ENCODE measurements at places on chromosomes 12 and 14. TPM values are rescaled to one million over a fixed set of nuclear protein-coding genes. Genes with fewer than 3 reads are reported as not detected.

DNA sequence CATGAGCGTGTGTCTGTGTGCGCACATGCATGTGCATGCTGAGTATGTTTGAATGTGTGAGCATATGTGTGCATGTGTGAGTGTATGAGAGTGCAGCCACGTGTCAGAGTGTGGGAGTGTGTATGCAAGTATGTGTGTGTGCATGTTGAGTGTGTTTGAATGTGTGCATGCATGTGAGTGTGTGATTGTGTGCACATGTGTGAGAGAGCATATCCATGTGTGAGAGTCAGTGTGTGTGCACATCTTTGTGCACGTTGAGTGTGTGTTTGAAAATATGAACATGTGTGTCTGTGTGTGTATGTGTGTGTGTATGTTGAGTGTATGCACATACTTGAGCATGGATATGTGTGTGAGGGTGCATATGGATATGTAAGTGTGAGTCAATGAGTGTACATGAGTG lies 730.8 kb downstream of the VRK1 start:
- no peak for DNase-seq

The CABP1 gene
- 3.2 TPM for polyA plus RNA-seq

The ZNF891 gene
- 6.2 TPM for polyA plus RNA-seq

DNA sequence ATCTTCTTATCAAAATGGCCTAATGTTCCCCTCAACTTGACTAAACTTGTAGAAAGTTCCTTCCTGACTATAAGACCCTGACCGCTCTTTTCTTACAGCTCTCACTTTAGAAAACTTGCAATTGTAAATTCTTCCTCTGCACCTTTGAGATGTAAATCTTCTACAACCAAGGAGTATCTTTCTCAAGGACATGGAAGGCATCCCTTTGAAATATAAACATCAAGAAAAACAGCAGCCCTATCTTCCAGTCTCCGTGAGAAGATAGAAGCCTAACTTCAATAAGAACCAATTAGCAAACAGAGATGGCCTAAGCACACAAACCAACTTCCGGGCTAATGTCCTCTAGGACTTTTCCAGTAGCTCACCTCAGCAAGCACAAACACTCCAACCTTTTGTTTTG lies 210.3 kb downstream of the CPNE8 start:
- no peak for DNase-seq

- no peak for DNase-seq
Measured at GRCh38 chr12:30578426-30578825, 117.2 kb downstream of the IPO8 start.

DNA sequence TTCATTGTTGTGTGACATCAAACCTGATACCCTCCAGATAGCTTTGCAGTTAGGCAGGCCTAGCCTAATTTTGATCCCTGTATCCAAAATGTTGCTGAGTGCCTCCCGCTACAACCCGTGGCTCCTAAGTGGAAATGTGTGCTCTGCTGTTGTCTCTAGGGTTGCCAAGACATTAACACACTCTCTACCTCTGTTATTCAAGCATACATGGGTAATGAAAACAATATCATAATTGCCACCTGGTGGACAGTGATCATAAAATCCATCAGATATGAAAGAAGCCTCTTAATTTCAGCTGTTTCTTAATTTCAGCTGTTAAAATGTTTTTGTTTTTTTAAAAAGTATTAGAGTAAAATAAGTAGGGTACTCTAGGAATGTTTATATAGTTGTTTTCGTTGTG lies 93.5 kb downstream of the PLEKHA5 start:
- no peak for DNase-seq

GRCh38 chr14:60508363-60508706 lies 611 bp upstream of the SIX6 start:
- no peak for DNase-seq

DNA sequence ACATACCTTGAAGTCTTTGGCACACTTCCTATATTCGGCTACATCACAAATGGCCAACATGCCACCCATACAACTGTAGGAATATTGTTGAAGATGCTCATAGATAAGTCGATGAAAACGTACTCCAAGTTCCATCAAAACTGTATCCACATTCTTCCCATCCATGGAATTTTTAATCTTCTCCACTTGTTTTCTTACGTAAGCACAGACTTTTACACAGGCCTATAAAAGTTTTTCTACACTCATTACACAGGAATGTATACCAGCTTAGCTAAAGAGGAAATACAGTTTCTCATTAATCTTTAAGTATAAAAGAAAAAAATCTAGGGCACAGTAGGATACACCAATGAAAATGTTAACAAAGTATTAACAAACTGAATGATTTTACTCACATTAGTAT lies 59.1 kb downstream of the EXOC5 start:
- no peak for DNase-seq

The OLR1 gene
- 1.1 TPM for polyA plus RNA-seq

- DNase-seq, result no peak
Measured at GRCh38 chr14:56422221-56422620, 157.4 kb upstream of the TMEM260 start.

The OR6C70 gene
- polyA plus RNA-seq, result not detected

The RNU4-1 gene
- 1.8 TPM for polyA plus RNA-seq

GRCh38 chr14:95679998-95680735 lies 6.1 kb upstream of the TCL1B start:
- DNase-seq, result no peak

The RNF212B gene
- polyA plus RNA-seq, result 0.85 TPM

- no peak for DNase-seq
Measured at GRCh38 chr12:636632-637031, 26.6 kb downstream of the NINJ2 start.

The CAPRIN2 gene
- polyA plus RNA-seq, result 52.7 TPM

The MYL2 gene
- not detected for polyA plus RNA-seq

- DNase-seq, result peak; percentile 71
Measured at GRCh38 chr12:42482748-42483520, 106.6 kb downstream of the PRICKLE1 start.

GRCh38 chr12:49933796-49934195 lies 16.7 kb upstream of the AQP2 start:
- peak; percentile 3 for DNase-seq

The C3AR1 gene
- 4.5 TPM for polyA plus RNA-seq

The ACRBP gene
- 8.2 TPM for polyA plus RNA-seq

DNA sequence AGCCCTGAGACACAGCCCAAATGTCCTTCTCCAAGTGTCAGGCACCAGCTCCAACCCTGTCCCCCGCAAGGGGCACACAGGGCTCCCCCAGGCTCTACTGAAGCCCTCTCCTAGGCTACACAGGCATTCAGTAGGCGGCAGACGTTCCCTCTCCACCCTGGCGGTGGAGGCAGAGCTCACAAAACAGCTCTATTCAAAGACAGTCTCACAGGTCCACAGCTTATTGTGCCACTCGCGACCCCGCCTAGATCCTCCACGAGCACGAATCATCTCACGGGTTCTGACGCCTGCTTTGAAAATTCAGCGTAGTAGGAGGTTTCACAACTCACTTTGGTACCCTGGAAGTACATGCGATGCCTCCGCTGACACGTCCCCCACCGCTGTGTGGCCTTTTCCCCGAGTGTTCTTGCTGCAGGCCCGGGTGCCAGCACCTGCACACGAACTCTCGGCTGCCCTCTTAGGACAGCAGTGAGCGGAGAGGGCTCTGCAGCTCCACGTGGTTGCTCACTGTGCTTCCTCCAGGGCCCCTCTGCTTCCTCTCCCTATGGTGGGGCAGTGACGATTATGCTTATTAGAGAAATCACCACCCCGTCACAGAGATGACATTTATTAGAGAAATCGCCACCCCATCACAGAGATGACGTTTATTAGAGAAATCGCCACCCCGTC lies 78.5 kb downstream of the ADGRD1 start:
- no peak for DNase-seq

- DNase-seq, result no peak
Measured at GRCh38 chr14:88879022-88879421, 54.6 kb downstream of the TTC8 start.

GRCh38 chr14:74613211-74613914 lies 1.3 kb upstream of the LTBP2 start:
- no peak for DNase-seq

The PLBD2 gene
- 21.9 TPM for polyA plus RNA-seq

DNA sequence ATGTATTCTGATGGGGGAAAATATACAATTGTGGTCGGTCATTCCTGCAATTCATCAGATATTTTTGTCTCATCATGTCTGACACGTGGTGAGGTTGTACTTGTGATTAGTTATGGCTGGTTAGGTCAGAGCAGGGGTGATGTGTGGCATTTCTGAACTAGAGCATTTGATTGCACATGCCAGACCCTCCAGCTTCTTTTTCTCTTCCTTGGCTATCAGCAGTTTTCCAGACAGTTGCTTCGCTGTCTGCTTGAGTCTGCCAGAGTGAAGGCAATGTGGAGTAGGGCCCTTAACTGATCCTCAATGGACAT lies 25.9 kb downstream of the TMEM117 start:
- no peak for DNase-seq

The KRT3 gene
- not detected for polyA plus RNA-seq

GRCh38 chr12:116276652-116277466 lies 634 bp downstream of the MED13L start:
- DNase-seq, result peak; percentile 94

The TAS2R13 gene
- polyA plus RNA-seq, result 0.18 TPM

DNA sequence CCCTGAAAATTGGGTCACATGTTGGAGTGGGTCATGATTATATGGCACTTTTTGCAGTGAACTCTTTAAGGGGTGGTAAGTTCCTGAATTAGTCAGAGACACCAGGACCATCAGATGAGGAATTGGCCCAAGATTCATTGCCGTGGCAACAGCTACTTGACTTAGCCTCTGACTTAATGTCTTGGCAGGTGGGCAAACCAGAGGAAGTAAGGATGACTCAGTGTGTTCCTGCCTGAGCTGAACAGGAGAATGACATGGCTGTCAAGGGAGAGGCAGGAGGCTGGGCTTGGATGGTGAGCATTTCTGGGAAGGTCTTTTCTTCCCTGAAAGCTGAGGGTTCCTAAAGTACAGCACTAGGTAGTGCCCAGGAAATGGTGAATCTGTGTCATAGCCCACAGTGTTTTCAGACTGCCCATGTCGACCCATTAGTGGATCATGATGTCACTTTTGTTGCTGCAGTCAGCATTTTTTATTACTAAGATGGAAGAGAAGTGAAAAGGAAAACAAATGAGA lies 170.1 kb upstream of the PWP1 start:
- no peak for DNase-seq

- DNase-seq, result peak; percentile 86
Measured at GRCh38 chr14:61569812-61570548, 125.3 kb upstream of the HIF1A start.

DNA sequence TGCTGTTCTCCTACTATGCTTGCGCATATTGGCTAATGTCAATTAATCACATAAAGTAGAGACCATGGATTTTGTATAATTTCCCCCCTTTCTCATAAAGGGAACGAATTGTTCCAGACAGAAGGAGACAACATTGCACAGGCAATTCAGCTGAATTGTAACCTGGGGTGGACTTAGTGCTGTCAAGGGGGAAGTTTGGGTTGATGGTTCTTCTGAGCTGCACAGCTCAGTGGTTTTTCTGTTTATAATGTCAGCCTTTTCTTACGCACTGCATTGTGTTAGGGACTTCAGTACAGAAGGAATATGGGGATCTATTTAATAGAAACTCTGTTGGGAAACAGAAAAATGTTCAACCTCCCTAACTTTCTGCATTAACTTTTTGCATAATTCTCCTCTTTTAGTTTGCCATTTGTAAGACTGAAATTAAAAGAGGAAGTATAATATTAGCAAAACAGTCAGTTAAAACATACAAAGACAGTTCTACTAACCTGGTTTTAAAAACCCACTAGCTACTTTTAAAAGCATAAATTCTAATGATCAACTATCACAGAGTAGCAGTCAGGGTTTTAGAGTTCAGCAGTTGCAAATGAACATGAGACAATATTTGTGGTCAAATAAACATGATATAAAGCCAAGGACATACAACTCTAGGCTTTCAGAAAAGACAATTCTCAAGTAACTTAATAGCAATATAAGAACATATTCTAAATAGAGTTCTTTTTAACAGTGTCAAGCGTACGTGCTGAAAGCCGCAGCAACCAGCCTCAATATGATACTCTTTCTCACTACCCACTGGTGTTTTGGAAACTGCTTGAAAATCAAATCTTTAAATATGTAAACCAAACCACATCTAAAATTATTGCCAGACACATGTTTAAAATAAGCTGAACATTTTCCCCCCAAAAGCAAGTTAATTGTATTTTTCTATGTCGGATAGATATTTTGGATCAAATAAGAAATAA lies 393.0 kb downstream of the FSCB start:
- no peak for DNase-seq

- DNase-seq, result no peak
Measured at GRCh38 chr14:88985654-88986053, 161.2 kb downstream of the TTC8 start.

DNA sequence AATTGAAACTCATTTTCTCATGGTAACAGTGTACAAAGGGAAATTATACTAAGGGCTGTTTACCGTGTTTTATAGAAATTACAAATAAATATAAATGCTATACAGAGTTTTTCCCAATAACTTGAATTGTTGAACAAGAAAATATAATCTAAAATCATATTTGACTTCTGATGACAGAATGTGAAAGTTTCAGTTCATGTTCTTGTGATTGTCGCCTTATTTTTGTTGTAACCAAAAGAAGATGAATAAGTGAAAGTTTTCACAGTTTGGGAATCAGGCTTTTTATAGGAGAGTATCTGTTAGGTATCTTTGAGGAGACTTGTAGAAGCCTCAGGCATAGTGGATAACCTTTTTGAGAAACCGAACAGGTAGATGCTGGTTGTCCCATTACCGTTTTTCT lies 28.1 kb downstream of the ANO6 start:
- DNase-seq, result no peak

DNA sequence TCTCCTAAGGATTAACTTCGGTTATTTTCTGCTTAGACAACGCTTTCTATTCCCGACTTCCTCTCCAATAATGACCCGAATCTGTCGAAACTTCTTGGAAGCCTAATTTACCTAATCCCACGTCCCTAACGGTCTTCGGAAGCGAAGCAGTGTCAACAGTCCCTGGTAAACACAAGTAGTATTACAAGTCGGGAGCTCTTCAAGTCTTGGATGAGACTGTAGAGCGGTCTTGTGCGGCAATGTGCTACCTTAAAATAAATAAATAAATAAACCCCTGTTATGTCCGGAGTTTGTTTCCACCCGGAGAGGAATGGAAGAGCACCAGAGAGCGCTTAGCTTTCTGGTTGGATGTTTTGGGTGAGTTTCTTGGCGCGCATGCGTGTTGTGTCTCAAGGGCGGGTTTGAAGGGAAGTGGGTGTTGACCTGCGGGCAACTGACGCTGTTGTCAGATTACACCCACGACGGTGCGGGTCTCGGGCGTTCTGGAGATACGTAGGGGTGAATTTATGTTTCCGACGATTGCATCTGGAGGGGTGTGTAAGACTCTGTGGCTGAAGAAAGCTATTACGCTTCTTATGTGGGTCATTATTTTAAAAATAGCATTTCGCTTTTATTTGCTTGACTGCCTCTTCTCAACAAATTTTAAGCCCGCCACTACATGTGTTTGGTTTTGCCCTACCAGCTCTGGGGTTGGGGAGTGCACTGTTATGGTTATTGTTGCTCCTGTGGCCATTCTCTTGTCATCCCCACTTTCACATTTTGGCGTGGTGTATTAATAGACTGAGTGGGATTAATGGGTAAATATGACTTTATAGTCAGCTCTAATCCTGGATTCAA lies at the start of the genes KIAA0586 and TIMM9:
TSS of gene KIAA0586 (plus strand) at position 439 of the 837 bp plus-strand sequence. CDS start 546 bp downstream, outside the sequence.
TSS of gene TIMM9 (minus strand) at position 251 of the 837 bp plus-strand sequence. CDS start 15,586 bp downstream, outside the sequence.
- DNase-seq, result peak; percentile 98

GRCh38 chr12:54358191-54358944 lies 5.9 kb downstream of the GPR84 start:
- no peak for DNase-seq
